ENCODE measurements at places on chromosomes 16 and 17.

- no peak for DNase-seq
Observed at GRCh38 chr17:34865716-34866115, 95.5 kb downstream of the CCT6B start.

- DNase-seq = no peak
Observed at GRCh38 chr16:57775661-57776469, 26.4 kb downstream of the KIFC3 start.

DNA sequence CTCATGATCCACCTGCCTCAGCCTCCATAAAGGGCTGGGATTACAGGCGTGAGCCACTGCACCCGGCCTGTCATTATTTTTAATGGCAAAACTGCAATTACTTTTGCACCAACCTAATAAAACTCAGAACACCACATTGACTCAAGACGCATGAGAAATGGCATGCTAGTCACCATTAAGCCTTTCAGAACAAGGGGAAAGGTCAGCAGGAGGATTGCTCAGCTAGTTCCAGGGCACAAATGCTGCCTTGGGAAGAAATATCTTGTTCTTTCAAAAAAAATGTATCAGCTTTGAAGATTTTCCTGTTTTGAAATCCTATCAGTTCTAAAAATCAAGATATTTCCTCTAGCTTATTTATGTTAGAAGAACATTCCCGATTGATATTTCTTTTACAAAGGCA lies 32.4 kb upstream of the CDYL2 start:
- DNase-seq = no peak

DNA sequence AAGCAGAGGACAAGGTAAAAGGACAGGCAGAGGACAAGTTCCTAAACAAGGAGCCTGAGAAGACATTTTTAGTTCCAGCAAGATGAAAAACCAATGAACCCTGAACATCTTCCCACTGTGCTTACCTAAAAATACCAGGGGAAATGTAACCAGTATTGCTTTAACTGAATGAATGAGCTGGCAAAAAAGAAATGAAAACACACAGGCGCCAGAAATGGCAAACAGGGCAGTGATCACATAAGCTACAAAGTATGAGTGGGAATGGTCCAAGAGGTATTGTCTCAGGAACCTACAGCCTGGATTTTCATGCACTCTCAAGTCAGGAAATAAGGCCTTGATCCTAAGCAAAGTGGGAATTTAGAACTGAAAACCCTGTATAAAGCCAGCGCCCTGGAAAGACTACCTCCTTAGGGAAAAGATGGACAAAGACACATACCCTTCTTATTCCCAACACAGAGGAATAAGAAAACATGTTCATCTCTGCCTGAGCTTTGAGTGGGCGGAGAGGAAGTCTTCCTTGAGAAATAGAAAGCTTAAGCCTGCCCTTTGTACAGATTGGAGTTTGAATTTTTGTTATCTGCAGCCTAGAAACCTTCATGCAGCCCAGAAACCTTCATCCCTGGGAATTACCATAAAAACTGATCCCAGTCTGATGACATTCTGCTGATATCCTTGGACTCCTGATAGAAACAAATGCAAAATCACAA lies 2.1 kb downstream of the CMTM2 start:
- DNase-seq = no peak

All from activated CD4-positive, alpha-beta T cell treated with anti-CD3 and anti-CD28 coated beads, Interleukin-2, amount 10 ng/mL, durations not matched to agents 7 days and 5 days (primary cell).